Stimulated activated CD4-positive, alpha-beta T cell treated with anti-CD3 and anti-CD28 coated beads, Interleukin-1b, Interleukin-23, amount 100 ng/mL, for 24 hours (primary cell): ENCODE measurements at places on chromosomes 6 and 20.

DNA sequence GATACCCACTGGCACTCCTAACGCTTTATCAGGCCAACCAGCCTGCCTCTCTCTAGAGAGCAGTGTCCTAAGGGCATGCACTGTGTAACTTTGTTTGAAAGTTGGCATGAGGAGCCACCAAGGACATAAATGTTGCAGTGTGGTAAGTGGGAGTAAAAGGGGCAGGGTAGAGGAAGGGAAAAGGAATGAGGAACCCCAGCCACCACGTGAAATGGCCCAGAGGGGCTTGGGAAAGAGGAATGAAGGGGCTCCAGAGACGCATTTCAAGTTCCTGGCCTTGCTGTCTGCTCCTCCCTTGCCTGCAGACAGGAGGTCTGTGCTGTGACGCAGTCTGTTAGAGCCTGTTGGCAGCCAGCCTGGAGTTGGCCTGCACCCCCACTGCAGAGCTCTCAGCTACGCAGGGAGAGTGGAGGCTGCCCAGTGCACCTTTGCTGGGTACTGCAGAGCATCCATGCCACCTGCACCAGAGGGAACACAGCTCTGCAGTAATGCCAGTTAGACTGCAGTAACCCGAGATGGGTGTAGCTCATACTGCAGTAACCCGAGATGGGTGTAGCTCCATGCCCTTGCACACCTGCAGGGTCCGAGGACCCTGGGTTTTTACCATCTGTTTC is 86.8 kb upstream of the SNAP25 start:
- no peak for DNase-seq

GRCh38 chr6:164827537-164827936 is 481.9 kb downstream of the C6orf118 start:
- DNase-seq = no peak

GRCh38 chr6:71481011-71481410 is 192.4 kb downstream of the OGFRL1 start:
- DNase-seq = no peak

GRCh38 chr6:123323452-123324329 is 313.1 kb downstream of the TRDN start:
- DNase-seq = no peak

- no peak for DNase-seq
Observed at GRCh38 chr6:16434885-16435284, 196.5 kb downstream of the GMPR start.
